ENCODE measurements at places on chromosomes 2 and 18.

DNA sequence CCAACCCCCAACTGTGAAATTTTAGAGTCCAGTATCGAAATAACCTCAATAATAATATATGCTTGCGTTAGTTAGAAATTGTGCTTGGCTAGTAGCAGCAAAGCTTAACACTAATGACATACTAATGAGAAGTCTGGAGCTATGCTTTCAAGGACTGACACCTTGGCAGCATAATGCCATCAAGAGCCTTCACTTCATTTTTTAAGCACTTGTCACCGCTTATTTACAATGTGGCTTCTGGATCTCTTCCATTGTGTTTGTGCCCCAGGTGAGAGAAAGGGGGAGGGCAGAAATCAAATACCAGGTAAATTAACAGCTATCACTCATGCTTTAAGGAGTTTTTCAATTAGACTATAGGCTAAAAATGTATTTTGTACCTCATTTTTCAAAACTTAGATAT lies 101.5 kb downstream of the CDH7 start:
- no peak for DNase-seq

DNA sequence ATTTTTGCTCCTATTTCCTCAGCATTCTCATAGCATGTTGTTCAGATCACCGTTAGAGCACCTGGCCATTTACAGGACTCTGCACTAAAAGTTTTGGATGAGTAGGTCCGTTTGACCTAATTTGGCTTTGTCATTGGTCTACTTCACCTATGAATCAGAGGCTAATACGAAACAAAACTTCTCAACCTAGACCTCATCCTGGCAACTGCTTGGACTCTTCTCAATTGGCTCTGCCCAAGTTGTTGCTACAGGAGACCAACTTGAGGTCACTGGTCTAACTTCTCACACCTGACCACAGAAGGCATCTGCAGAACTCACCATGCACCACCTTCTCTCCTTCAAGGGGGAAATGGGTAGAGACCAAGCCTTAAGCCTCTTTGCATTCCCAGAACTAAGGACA lies 663.7 kb downstream of the PLCL1 start:
- no peak for DNase-seq

DNA sequence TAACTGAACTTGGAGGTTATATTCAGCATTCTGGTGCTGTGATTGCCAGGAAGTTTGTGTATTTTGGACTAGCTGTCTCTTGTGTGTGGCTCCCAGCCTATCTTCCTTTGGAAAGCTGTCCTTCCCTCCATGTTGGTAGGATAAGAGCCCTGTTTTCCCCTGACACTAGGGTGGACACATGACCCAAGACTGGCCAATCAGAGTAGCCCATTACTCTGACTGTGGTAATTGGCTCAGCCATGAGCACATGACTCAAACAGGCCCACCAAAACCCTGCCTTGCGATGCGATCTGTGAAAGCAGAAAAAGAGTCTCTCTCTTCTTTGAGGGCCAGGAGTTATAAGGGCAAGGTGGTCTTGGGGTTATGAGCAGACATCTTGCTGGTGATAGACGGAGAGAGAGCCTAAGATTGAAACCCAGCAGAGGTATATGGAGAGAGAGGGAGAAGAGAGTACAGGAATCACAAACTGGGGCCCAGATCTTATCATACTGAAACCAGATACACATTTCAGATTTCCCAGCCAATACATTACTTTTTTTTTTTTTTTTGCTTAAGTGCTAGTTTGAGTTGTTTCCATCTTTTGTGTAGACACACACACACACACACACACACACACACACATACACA lies 45.3 kb upstream of the SERPINE2 start:
- DNase-seq, result no peak

DNA sequence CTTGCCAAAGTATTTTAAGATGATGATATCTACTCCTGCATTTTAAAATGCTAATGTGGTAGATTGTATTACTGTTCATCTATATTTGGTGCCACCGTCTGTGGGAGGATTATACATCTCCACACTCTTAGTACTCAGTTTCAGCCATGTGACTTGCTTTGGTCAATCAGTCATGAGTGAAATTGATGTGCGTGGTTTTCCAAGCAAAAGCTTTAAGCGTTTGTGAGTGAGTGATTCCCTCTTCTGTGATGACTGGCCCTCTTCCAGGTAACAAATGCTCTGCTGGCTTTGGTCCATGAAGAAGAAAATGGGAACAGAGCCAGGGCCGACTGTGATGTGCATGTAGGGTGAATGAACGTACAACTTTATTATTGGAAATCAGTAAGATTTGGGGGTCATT lies 330.4 kb downstream of the LPIN1 start:
- DNase-seq, result peak; percentile 44

DNA sequence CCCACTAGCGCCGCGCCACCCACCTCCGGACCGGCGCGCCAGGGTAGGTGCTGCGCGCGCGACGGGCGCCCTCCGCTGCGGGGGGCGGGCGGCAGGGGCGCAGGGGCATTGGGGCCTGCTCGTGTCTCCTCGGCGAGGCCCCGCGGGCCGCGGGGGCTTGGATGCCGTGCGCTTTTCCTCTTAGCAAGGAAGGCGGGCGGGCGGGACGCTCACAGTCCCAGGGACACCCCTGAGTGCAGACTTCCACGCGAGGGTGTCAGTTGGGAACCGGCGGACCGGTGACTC lies 748 bp downstream of the TWIST2 start:
- DNase-seq, result no peak

- DNase-seq, result no peak
Measured at GRCh38 chr2:232562515-232563151, 12.1 kb downstream of the EIF4E2 start.

- no peak for DNase-seq
Measured at GRCh38 chr2:59308108-59308507, 1067.0 kb upstream of the FANCL start.

DNA sequence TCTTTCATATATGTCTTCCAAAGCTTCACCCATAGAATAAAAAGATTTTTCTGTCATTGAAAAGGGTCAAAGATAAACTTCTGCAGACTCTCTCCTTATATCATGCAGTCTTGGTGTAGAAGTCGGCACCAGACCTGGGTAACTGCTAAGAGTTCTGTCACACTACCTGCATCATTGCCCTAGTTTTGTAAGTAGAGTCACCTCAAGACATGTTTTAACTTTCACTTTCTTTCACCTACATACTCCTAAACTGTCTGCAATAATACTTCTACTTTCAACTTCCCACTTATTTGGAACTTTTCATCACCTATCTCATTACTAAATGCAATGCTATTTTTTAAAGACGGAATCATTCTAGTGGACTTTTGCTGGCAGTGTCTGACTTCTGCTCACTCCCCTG lies 475.6 kb upstream of the VRK2 start:
- DNase-seq, result no peak

- no peak for DNase-seq
Measured at GRCh38 chr2:199388728-199389268, 68.9 kb downstream of the SATB2 start.

DNA sequence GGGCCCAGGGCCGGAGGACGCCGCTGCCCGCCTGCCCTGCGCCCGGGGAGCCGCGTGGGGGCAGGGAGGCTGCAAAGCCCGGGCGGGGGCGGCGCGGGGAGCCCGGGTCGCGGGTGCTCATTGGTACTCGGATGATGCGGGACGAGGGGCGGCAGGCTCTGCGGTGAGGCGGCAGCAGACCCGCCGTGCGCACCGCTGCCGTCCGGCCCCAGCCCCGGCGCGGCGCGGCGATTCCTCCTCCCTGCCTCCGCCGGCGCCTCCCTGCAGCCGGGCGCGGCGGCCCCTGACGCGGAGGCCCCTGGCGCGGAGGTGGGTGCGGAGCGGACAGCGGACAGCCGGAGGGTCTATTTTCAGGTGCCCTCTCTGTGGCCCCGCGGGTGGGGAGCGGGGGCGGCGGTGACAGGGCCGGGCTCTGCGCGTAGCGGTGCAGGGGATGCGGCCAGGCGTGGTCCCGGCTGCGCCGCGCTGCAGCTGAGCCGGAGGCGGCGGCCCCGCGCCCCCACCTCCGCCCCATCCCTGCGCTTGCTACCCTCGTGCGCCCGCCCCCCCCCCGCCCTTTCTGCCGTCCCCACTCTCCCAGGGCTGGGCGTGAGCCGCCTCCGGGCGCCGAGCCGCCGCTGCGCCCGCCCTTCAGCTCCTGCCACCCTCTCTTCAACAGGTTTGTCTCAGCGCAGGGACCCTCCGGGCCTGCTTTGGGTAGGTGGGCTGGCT lies 640 bp downstream of the SPTBN1 start:
- peak; percentile 24 for DNase-seq

DNA sequence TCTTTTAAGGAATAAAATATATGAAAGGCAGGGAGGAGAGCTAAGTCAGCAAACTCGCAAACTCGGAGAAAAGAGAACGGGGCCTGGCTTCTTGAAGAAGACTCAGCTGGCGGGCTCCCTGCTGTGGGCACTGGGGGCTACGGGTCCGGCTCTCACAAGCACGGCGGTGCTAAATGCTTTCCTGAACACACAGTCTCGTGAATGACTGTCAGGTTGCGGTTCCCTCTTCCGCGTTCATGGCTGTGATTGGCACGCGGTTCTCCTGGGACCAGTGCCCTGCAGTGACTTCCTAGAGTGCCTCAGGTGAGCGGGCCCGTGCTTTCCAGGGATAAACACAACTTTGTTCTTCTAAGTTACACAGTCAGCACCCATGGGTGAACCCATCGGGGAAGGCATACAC lies 208.4 kb downstream of the HDAC4 start:
- DNase-seq, result no peak

DNA sequence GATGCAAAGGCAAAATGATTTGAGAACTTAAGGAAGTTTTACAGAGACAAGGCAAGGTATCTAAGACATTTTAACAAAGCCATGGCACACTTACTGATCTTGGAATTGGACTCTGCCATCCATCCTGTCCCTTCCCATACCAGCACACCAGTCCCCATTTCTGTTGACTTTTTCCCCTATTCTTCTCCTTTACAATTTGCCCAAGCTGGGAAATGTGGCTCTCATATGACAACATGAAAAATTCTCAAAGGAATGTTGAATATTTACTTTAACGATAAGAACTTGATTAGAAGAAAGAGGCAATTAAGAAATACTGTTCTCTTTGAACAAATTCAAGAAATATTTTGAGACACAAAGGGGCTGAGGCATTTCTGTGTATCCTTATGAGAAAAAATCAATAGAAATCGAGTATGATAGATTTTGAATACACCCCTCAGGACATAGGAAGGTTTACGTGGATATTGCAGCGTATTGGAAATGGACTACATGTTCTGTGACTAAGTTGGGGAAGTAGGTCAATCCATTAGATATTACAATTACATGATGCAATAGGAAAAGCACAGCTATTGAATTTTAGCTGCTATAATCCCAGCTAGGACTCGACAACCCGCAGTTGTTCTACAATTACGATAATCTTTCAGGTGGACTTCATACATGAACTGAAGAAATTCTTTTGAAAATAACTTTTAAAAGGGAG lies 201.6 kb downstream of the TRIB2 start:
- DNase-seq, result no peak

DNA sequence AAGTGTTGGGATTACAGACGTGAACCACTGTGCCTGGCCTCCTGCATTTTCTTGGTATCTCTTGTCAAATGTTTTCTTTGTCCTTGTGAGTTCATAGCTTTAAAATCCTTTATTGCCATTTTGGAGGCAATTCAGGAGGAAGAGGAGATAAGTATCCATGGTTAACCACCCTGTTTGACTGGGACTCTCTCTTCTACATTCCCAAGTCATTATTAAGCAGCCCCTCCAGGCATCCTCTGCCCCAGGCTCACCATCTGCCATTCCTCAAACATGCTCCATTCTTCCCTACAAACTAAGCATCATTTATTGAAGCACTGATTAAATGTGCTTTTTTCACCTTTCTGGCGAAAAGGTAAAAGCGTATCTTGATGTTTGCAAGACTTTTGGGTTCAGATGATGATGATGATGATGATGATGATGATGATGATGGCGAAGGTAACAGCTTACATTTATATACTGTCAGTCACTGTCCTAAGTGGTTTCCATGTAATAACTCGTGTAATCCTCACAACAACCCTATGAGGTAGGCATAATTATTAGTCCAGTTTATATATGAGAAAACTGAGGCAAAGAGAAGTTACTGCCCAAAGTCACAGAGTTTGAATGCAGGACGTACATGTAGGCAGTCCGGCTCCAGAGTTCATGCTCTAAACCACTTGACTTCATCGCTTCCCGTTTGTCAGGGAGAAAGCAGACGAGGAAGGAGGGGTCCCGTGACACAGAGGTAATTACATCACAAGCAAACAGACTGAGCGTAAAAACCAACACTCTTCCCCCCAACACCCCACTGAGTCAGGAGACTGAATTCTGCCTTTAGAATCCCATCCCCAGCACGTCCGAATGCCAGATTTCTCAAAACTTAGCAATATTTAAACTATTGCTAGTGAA lies 69.7 kb upstream of the ACKR3 start:
- no peak for DNase-seq

- no peak for DNase-seq
Measured at GRCh38 chr18:78639006-78639950, 340.3 kb upstream of the SALL3 start.

- no peak for DNase-seq
Measured at GRCh38 chr18:24262087-24262486, 123.2 kb downstream of the CABYR start.

- no peak for DNase-seq
Measured at GRCh38 chr2:29212009-29212408, 96.8 kb downstream of the CLIP4 start.

GRCh38 chr2:229235131-229235914 lies 35.8 kb downstream of the PID1 start:
- DNase-seq, result peak; percentile 44

- no peak for DNase-seq
Measured at GRCh38 chr2:74915743-74916142, 42.7 kb upstream of the POLE4 start.

GRCh38 chr18:67310826-67311225 lies 205.7 kb downstream of the DSEL start:
- peak; percentile 56 for DNase-seq

GRCh38 chr18:27899893-27900292 lies 277.0 kb downstream of the CDH2 start:
- DNase-seq, result no peak

DNA sequence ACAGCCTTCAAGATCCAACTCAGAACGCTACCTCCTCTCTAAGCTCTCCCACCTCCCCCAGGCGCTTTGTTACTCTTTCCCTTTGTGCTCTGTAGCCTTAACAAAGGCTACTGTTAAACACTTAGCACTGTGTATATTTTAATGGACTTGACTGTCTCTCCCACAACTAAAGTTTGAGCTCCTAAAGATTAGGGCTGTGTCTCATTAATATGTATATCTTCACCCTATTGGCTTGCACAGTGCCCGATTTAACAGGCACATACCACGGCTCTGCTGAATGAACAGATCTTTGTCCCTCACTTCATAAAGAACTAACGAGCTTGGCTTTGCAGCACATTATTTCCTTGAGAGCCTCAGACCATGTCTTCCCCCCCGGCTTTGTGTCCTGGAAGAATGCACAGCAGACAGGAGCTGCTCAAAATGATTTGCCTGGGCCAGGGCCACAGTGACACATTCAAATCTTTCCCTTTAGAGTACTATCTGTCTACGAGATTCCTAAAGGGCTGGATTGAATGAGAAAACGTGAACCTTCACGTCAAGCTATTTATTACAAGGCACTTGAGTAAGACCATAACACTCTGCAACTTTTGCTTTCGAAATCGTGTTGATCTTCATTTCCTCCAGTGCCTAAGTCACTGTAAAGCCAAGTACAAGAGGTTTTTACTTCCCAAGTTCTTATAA lies 22.1 kb downstream of the ABHD3 start:
- peak; percentile 77 for DNase-seq

GRCh38 chr2:27509326-27509725 lies 12.7 kb downstream of the GCKR start:
- no peak for DNase-seq

GRCh38 chr2:190202018-190202417 lies 117.6 kb downstream of the HIBCH start:
- no peak for DNase-seq

- no peak for DNase-seq
Measured at GRCh38 chr2:154655499-154655898, 43.0 kb upstream of the KCNJ3 start.

- no peak for DNase-seq
Measured at GRCh38 chr18:58951986-58952702, 87.5 kb downstream of the ZNF532 start.
